Right cardiac atrium (tissue), 5 donors: ENCODE measurements at places on chromosomes 12 and 14.

DNA sequence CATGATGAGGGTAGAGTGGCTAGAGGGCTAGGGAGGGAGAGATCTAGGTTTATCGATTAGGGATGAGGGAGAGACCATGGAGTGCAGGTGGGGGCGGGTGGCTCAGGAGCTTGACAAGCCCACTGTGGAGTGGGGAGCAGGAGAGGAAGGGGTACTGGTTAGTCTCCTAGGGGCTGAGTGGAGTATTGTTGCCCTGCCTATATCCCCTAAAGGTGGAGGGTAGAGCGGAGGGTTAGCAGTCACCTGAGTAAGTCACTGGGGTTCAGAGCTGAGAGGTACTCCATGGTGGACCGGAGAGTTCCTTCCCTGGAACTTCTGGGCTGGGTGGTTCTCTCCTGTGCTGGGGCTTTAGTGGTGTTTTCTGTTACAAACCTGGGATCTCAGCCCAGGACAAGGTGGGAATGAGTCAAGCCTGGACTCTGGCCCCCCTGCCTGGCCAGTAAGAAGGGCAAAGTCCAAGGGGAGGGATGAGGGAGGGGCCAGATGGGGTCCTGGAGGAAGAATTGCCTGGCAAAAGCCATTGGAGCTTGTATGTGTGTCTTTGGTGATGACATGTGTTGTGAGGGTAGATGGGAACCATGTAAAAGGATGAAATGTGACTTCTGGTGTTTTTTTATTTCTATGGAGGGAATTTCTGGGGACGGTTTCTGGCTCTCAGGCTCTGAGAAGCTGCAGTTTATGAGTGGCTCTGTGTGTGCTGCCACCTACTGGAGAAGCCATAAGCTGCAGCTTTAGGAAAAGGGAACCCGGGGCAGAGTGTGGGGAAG, at the start of gene CIDEB:
Gene CIDEB (minus strand): TSS at position 403 of the 767 bp plus-strand sequence. CDS start 119 bp downstream, at position 284.
- peak; percentile 64 for DNase-seq

GRCh38 chr14:93023802-93024434, 91.8 kb downstream of the ITPK1 start:
- DNase-seq = no peak

DNA sequence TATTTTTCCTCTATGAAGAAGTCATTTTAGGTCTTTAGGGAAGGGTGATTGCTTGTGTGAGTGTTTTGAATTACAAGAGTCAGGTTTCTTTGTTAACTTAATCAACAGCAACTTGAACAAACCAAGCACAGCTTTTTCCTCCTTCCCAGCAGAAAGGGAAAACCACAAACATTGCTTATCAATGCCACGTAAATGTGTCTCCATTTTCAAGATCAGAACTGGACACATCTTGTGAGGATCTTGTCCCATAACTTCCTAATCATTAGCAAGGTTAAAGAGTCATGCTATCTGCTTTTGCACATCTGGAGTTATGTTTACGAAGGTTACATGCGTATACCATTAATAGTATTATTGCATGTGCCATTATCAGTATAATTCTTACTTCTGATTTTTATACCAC, 248.0 kb upstream of the FLRT2 start:
- no peak for DNase-seq

DNA sequence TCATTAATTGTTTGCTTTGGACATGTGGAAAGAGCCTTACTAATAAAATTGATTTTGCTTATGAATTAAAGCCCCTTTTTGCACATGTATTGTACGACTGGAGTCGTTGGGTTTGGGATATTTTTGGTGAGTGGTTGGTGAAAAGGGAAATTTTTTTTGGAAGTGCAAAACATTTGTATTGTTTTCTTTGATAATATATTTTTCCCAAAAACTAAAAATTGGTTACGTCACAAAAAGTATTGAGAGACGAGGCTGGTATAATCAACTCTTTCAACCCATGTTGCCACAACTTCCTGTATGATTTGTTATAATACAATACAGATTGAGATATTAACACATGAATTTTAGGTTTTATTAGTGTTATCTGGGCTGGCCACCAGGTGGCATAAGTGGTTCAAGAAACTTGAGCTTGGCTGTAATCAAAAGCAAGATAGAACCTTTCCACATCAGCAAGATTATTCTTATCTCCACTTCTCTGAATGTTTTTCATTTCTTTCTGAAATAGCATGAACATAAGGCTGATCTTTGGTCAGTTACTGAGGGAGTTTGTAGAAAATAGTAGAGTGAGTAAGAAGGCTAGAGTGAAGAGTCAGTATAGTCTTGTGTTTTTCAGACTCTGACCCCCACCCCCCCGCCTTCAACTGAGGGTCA, 8.7 kb downstream of the NGDN start:
- peak; percentile 74 for DNase-seq

DNA sequence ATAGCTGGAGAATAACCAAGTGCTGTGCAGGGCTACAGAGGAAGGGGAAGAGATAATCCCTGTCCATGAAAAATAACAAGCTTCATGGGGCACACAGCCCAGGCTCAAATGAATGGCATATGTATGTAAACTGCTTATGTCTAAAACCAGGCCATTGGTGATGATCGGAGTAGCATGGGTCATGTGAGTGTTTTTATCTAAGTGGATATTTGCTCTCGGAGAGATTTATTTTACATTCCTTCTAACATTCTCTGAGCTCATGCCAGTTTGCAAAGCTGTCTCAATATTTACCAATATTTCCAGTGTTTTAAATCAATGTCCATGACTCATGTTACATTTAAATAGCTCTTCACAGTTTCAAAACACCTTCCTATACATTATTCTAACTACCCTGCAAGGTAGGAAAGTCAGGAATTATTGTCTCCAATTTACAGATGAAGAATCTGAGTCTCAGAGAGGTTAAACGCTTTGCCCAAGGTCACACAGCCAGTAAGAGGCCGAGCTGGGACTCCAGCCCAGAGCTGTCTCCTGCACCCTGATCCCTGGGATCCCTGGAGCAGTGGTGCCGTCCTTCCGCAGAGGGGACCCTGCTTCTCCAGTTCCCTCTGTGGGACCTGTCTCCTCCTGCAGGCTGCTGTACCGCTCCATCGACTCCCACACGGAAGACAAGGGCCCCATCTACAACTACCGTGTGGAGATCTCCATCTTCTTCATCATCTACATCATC, 186.7 kb upstream of the FKBP4 start:
- DNase-seq = no peak

DNA sequence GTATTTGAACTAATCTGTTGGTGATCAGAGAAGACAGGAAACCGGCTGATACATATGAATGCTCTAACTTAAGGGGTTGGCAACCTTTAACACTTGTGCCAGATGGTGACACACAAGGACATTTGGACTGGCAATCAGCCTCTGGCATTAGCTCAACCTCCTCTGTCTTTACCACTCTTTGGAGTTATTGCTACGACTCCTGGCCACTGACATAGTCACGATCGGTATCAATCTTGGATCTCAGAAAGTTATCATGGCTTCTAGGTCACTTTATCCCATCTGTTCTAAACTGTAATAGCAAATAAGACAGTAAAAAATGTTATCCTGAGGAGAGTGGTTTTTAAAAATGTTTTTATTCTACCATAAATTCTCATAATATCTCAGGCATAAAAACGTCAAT, 575.2 kb upstream of the MDGA2 start:
- DNase-seq = no peak

DNA sequence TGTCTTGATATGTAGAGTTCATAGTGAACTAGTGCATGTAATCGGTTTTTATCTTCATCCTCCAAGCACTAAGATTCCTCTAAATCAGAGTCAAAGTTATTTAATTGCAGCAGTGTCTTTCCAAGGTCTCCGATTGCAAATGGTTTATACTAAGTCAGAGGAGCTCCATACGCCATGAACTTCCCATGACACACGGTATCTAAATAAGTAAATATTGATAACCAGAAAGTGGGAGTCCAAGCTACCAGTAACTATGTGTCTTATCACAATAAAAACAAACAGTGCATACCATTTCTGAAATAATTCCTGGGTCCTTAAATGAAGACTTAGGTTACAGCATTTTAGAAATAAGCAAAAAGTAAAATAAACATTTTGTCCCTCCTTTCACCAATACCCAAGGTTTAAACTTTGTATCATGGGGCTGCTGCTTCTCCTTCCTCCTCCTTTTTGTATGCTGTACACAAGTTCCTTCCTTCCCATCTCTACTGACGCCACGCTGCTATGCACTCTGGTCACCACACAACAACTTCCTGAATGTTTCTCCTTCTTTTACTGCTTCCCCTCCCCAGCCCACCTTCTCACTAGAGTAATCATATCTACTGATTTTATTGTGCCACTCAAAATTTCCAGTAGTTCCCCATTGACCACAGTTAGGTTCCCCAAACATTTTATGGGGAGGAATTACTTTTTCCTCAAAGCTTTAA, 10.7 kb downstream of the NR1H4 start:
- DNase-seq = no peak
